ENCODE measurements at places on chromosomes 2 and 18. TPM values are rescaled to one million over a fixed set of nuclear protein-coding genes. Genes with fewer than 3 reads are reported as not detected.

ACVR1C gene
- total RNA-seq, result 0.12 TPM

GKN1 gene
- not detected for total RNA-seq

CFAP53 gene
- 0.36 TPM for total RNA-seq

IL36G gene
- total RNA-seq, result 0.24 TPM
